ENCODE measurements at places on chromosomes 3 and 15. TPM values are rescaled to one million over a fixed set of nuclear protein-coding genes. Genes with fewer than 3 reads are reported as not detected.

The RHCG gene
- total RNA-seq, result not detected

The CYP8B1 gene
- total RNA-seq, result not detected

The PLSCR2 gene
- not detected for total RNA-seq

The WDR93 gene
- total RNA-seq, result not detected

The MPI gene
- 55.3 TPM for total RNA-seq
